ENCODE measurements at places on chromosomes 11 and 22.

DNA sequence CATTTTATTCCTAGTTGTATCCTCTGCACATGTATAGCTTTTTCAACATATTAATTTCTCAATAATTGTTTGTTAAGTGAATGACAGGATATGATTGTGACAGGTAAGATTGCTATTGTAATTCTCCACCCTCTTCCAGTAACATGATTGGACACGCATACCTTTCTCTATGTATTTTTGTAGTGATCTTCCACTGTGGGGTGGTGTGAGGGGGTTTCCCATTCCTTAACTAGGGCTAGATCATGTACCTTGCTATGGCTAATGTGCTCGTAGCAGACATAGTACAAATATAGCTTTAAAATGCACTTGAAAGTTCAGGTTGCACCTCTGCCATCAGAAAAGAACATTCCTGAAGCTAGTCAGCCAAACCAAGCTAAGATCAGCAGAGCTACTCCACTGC is 2392.8 kb upstream of the RAG2 start:
- no peak for DNase-seq

GRCh38 chr11:4581443-4581842 is at the start of gene OR52I2:
OR52I2 (plus strand) TSS chr11:4581743.
- DNase-seq = no peak

DNA sequence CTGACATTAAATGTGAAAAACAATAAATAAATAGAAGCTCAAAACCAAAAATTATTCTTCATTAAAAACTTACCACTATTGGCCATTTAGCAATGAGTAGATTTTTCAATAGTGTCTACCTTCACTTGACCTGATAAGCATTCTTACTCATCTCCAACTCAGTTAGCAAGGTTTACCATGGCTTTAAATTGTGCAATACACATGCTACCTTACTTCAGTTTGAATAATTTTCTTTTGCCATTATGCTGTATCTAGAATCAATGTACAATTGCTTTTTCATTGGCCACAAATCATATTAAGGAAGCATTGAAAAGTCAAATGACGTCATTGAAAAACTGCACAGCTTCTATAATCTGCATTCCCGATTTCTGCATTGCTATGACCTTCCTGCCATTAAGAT is 64.9 kb downstream of the SVIP start:
- no peak for DNase-seq

GRCh38 chr11:60950933-60951605 is 907 bp downstream of the SLC15A3 start:
- DNase-seq = peak; percentile 51

GRCh38 chr11:72578991-72579815 is 95.0 kb downstream of the PDE2A start:
- no peak for DNase-seq

- no peak for DNase-seq
Measured at GRCh38 chr22:49412236-49412635, 415.4 kb downstream of the BRD1 start.

DNA sequence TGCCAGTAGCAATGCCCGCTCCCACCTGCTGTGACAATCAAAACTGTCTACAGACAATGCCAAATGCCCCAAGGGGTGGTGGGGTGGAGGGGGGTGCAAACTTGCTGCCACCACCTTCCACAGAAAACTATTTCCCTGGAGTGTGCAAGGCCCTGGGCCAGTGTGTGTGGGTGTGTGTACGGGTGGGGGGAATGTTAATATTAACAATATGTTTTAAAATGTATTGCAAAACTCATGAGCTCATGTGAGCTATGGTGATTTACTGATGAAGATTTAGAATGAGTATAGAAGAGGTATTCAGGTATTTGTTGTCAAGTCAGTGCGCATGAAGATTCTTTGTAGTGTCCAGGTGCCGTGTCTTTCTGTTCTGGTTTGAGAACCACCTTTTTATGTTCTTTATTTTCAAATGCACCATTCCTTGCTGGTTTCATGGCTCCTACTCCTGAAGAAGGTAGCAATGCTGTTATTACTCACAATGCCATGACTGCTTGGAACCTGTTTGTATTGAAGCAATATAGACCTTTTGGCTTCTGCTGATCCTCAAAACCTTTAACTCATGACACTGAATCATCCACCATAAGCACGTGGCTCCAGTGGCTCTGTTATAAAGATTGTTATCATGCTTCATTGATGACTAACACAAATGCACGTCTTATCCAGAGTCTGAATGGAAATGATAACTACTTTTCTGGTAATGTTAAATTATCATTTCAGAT is 29.9 kb upstream of the AQP11 start:
- DNase-seq = no peak

DNA sequence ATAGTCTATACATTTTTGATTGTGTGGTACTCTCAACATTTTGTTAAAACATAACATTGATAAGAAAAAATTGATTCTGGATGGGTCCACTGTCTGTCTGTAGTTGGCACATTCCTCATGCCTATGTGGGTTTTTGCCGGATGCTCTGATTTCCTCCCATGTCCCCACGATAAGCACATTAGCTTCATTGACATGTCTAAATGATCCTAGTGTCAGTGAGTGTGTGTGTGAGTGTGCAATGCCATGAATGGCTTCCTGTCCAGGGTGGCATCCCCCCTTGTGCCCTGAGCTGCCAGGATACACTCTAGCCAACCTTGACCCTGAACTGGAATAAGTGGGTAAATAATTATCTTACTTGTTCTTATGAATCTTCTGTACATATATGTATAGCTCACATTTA is 5.4 kb downstream of the SFI1 start:
- no peak for DNase-seq

GRCh38 chr11:24384240-24384639 is 112.6 kb upstream of the LUZP2 start:
- DNase-seq = no peak

- DNase-seq = no peak
Measured at GRCh38 chr11:115700496-115700895, 196.3 kb upstream of the CADM1 start.

- DNase-seq = no peak
Measured at GRCh38 chr11:18304745-18305144, 17.2 kb downstream of the HPS5 start.

GRCh38 chr11:124934862-124935547 is 842 bp downstream of the HEPACAM start:
- DNase-seq = no peak

DNA sequence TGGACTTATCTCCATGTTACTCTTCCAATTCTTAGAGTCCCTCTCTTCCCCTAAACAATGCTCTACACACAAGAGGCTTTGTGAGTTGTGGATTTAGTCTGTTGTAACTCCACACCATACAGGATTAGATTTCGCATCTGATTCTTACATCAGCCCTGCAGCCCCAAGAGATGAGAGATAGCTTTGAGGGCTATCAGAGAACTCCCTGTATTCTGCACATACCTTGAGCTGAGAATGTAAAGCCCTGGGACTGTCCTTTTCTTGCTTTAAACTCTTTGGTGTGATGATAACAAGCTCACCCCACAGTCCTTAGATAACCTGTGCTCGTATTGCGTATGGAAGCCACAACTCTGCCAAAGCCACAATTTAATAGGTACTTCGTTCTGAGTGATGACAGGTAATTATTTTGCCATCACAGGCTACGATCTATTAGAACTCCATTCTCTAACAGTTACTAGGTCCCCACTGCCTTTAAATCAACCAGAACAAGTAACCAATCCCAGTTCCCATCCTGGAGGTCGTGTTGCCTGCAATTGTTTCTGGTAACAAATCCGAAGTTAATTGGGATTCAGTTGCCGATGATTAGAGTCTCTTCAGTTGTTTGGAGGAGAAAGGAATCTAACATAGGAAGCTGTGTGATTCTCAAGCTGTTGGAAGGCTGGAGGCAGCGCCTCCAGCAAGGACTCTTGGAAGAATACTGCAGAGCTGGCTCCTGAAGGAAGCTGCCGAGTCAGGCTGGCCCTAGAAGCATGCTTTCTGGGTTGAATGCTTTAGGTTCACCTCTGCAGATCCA is 1.3 kb upstream of the PARVG start:
- no peak for DNase-seq

DNA sequence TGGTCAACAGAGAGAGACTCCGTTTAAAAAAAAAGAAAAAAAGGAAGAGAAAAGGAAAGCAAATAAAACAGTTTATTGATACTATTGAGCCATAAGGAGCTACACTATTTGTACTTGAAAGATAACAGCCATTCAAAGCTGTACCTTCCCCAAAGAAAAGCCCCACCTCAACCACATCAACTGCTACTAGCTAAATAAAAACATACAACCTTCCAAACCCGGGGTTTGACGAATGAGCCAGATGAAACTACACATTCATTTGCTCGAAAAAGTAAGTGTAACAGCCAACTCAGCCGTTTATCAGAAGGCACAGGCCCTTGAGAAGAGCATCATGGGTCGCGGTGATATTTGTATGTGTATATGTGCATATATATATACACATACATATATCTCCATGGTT is 78.4 kb downstream of the SIK3 start:
- no peak for DNase-seq

All from heart left ventricle (tissue), 16 donors.